ENCODE measurements at places on chromosomes 7 and 10.

DNA sequence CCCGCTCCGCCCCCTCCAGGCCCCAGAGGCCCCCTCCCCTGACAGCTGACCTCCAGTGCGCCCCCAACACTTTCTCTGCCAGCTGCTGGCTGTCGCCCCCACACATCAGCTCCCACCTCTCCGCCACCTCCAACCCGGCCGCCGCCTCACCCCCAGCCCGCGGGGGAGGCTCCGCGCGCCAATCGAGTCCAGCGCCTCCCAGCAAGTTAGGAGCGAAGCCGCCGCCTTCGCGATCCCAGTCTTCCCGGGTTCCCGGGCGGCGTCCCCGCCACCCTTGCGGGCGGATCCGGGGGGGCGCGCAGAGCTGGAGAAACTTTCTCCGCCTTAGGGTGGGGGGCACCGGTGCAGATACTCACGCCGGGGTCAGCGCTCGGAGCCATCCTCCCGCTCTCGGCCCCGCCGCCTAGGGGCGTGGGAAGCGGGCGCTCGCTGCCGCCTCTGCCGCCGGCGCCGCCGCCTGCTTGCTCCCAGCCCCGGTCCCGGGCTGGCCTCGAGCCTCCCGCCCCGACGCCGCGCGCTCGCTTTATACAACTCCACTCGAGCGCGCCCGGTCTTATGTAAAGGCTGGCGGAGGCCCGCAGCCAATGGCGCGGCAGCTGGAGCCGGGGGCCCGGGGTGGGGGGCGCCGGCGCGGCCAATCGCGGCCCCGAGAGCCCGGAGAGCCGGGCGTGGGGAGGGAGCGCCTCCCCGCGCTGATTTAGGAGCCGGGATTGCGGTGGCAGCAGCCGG lies at the start of gene CRTAC1:
Gene CRTAC1, minus strand, starts transcription at position 529 of the 729 bp plus-strand sequence. Its CDS starts 149 bp downstream, at position 380.
- DNase-seq, result no peak

- no peak for DNase-seq
These were observed 129.5 kb downstream of the SDK1 start for GRCh38 chr7:3430588-3430987.

DNA sequence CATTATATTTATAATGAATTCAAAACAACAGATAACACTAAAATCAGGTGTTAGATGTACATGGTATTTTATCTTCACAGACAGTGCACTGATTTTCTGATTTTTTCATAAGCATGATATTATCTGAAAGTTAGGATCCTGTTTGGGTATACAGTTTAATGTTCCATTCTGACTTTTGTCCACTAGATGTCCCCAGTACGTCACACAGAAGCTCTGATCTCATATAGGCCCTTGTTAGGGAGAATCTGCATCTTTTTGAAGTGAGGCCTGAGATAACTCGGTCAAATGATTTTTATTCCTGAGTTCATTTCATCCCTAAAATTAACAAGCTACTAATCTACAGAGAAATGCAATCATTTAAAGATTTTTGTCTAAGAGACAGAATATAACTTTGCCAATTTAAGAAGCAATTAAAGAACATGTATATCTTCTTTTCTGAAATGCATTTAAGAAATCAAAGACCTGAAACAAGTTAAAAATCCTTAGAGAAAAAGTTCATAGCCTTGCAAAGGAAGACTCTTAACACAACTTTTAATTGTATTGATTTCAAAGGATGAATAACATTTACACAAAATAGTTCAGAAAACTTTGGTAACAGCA lies 72.0 kb upstream of the TES start:
- peak; percentile 72 for DNase-seq

DNA sequence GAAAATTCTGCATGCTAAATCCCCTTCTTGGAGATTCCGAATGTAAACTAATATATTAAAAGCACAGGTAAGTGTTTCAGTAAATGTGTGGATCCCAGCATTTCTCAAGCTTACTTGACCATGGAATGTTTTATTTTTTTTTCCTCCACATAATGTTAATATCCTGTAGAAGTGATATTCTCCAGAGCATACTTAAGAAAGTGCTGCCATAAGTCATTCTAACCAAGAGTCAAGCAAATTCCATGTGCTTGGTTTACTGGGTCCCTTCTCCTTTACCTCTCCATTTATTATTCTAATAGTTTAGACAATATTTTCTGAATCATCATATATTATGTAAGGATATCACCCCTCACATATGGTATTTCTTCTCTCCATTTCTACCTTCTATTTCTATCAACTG lies 266.9 kb upstream of the HPS1 start:
- no peak for DNase-seq

DNA sequence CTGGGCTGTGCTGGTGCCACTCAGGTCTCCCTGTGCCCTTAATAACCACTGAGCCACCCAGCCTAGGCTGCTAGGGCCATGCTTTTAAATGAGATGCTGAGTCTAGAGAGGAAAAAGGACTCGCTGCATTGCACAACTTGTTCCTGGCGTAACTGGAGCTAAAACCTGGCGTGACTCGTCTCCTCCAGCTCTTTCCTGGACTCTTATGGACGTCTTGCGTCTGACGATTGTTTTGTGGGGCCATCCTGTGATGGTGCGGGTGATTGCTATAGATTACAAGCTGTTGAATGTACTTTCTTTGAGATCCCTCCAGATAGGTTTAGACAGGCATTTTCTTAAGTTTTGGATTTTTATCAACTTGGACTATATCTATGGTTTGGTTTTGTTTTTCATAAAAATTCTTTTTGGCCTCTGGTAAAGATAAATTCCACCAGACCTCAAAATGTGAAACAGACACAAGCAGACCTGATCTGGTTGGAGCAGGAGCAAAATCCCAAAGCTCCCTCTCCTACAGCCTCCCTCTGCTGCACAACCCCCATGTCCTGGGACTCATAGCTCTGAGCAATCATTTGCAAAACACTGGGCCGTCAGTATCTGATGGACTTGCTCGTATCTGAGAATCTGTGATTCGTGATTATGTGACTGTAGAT lies 230.3 kb downstream of the ARHGAP12 start:
- no peak for DNase-seq

DNA sequence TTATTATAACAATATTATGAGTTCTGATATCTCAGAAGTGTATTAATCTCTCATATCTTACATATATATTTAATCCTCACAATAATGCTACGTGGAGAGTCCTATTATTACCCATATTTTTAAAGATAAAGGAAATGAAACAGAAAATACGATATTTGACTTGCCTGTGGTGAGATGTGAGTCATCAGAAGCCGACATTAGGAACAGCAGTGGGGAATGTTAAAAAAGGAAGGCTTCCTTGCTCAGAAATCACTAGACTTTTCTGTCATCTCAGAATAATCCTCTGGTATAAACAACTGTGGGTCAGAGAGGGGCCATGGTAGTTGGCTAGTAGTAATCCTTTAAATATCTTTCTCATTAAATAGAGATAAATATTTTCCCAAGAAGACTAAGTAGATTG lies 402.3 kb upstream of the PCDH15 start:
- DNase-seq, result no peak

GRCh38 chr10:82497439-82497838 lies 622.4 kb downstream of the NRG3 start:
- no peak for DNase-seq

- no peak for DNase-seq
These were observed 33.1 kb downstream of the PIP4K2A start for GRCh38 chr10:22681301-22681700.

- DNase-seq, result peak; percentile 43
These were observed 493 bp downstream of the NT5C2 start for GRCh38 chr10:103192451-103193106.

DNA sequence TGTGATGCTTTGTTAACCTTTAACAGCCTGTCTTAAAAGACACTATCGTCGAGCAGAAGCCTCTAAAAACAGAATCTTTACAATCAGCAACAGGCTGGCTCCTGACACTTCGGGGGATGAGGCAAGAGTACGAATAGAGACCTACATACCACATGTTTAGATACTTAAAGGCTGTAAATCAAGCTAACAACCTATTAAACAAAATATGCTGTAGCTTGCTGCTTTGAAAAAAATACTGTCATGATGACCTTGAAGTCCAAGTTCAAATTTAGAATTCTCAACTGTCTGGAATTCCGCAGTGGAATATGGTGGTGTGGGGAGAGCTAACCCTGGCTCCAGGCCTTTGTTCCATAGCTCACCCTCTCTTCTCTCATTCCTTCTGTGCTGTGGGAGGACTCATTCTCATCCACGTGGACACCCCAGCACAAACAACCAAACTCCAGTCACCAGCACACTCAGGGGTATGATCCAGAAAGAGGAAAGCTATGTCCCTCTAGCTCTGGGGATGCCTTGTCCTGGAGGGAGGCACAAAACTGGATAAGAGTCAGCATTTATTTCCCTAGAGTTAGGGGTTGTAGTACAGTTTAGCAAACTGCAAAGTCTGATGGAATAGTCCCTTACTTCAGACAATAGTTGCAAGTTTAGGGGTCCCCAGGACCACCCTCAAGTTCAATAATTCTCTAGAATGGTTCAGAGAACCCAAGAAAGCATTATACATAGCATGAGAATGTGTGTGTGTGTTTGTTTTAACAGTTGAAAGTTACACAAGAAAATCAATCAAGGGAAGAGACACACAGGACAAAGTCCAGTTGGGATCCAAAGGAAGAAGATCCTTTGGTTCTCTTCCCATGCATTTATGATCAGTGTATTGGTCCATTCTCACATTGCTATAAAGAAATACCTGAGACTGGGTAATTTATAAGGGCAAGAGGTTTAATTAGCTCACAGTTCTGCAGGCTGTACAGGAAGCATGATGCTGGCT lies 196.1 kb upstream of the SVIL start:
- no peak for DNase-seq

- no peak for DNase-seq
These were observed 182.8 kb downstream of the ARHGAP12 start for GRCh38 chr10:31745612-31746376.

GRCh38 chr10:63767138-63767801 lies 246.1 kb downstream of the REEP3 start:
- no peak for DNase-seq

DNA sequence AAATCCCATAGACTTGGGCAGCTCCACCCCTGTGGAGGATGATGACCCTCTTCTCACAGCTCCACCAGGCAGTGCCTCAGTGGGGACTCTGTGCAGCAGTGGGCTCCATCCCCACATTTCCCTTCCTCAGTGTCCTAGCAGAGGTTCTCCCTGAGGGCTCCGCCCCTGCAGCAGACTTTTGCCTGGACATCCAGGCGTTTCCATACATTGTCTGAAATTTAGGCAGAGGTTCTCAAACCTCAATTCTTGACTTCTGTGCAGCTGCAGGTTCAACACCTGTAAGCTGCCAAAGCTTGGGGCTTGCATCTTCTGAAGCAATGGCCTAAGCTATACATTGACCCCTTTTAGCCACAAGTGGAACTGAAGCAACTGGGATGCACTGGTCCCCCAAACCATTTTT lies 31.8 kb downstream of the NEUROG3 start:
- DNase-seq, result no peak

DNA sequence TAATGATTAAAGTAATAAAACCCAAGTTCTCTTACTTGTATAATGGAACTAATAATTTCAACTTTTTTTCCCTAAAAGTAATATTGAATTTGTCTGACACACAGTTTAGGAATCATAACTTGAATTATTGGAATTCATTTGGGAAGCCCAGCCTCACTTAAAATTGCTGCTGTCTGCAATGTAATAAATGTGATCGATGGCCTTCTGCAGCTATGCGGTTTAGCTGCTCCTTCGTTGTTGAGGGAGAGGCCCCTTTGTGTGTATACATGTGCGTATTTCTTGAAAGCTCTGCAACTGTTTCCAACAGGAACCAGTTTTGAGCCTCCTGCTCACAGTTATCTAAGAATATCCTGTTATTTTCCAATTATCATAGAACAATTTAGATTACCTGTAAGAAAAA lies 152.5 kb downstream of the AKR1D1 start:
- no peak for DNase-seq

GRCh38 chr10:3525832-3526449 lies 259.1 kb downstream of the KLF6 start:
- DNase-seq, result no peak

- DNase-seq, result no peak
These were observed 10.8 kb downstream of the ADAMTS14 start for GRCh38 chr10:70682920-70683600.

DNA sequence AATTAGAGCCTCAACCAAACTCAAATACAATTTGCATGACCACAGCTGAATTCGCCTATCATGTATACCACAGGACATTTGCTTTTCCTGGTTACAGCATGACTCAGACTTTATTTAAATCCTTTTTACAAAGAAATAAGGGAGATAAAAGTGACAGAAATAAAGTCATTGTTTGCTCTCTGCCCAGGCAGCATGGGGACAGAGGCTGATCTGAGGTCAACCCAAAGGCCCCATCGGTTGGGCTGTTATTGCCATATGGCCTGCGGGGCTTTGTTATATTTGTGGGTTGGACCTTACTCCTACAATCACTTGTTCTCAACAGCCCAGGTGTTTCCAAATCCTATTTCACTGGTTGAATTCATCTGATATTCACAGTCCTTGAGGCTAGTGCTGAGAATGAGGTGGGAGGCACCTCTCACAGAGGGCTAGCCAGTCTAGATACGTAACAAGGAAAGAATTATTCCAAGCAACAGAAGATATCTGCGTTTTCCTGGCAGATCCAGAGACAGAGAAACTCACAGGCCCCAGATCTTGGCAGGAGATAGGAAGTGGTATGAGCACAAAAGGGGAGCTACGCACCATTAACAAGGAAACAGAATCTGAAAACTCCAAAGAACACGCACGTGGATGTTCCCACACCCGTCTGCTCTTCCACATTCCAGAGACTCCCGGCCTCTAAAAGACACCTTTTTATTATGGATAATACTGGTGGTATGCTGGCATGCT lies 117.3 kb downstream of the HIPK2 start:
- DNase-seq, result no peak

GRCh38 chr10:14625192-14625631 lies 149.5 kb downstream of the FAM107B start:
- no peak for DNase-seq

- DNase-seq, result no peak
These were observed 130.5 kb downstream of the ADCY1 start for GRCh38 chr7:45704683-45705016.

- no peak for DNase-seq
These were observed 76.5 kb upstream of the ITPRID1 start for GRCh38 chr7:31437250-31437865.

- DNase-seq, result no peak
These were observed 202.6 kb upstream of the ZMIZ1 start for GRCh38 chr10:78865931-78866717.

DNA sequence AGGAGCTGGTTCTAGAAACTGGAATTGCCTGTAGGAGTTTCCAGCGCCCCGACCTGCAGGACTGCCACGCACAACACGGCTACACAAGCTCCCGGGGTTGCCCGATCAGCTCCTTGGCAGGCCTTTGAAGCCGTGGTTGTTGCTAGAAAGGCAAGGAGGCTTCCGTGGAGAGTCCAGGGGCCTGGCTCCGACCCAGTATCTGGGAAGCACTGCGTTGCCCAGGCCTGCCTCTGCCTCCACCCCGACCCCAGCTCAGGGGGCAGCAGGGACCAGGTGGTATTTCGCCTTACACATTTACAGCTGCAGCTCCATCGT lies 54.4 kb downstream of the PROSER2 start:
- DNase-seq, result no peak
